NK-92 treated with Interleukin-12 subunit alpha and Interleukin-12 subunit beta, amount 100 ng/mL, for 24 hours (cell line): ENCODE measurements at places on chromosomes 2 and 18.

- no peak for DNase-seq
Measured at GRCh38 chr2:46695283-46695682, 215.9 kb downstream of the TMEM247 start.

DNA sequence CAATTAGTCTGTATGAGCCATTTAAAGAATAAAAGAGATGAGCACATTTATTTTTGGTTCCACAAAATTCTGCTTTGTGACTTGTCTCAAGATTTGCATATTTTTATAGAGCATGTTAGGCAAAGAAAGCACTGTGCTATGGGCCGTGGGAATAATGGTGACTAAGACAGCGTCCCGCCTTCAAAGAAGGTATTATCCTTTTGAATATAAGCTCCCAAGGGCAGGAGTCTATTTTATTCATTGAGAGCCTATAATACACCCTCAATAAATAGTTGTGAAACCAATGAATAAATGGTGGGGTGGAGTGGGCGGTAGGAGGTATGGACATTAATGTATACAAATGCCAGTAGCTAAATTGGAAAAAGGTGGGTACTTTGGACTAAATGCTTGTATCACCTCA lies 20.5 kb upstream of the TCF4 start:
- no peak for DNase-seq

- no peak for DNase-seq
Measured at GRCh38 chr2:119827866-119828507, 68.3 kb downstream of the PTPN4 start.

DNA sequence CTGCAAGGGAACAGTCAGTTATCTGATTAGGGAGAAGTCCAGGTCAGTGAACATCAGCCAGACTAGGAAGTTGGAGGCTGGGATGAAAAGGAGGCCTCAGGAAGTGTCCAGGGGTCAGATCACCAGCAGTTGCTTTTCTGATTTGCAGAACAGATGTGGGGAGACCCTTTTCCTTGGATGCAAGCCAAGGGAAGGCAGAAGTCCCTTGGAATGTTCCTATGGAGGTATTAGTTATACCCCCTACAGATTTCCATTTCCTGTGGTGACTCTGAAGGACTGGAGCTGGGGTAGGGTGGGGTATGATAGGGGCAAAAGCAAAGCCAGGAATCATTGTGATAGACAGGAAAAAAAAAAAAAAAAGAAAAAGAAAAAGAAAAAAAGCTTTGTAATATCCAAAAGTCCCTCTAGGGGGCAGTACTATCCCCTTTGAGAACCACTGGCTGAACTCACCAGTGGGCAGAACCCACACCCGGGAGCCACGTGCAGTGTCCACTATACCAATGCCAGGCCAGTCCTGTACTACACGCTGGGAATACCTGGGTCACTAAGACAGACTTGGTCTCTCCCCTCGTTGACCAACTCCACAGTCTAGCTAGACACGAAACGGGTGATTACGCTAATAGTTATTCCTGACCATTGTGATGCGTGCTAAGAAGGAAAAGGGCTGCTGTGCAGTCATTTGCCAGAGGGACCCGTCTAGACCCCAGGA lies 7.4 kb downstream of the DYSF start:
- DNase-seq = no peak

GRCh38 chr2:10140841-10141610 lies 18.5 kb downstream of the RRM2 start:
- no peak for DNase-seq

DNA sequence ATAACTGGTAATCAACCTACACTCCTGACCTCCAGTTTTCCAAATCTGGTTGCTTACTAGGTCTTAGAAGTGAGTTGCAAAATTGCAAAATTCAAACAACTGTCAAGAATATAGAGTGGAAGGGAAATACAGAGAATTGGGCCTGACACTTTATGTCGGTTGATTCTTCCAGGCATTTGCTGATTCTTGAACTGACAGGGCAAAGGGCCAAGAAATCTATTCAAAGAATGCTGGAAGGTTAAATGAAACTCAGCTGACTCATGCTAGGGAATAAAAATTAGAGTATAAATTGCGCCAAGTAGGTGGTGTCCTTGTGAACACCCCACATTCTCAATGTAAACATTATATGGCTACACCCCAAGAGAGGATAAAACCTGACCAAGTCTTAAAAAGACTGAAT lies 21.5 kb upstream of the ZSCAN30 start:
- no peak for DNase-seq

- DNase-seq = no peak
Measured at GRCh38 chr18:61031626-61032025, 301.6 kb upstream of the CDH20 start.

DNA sequence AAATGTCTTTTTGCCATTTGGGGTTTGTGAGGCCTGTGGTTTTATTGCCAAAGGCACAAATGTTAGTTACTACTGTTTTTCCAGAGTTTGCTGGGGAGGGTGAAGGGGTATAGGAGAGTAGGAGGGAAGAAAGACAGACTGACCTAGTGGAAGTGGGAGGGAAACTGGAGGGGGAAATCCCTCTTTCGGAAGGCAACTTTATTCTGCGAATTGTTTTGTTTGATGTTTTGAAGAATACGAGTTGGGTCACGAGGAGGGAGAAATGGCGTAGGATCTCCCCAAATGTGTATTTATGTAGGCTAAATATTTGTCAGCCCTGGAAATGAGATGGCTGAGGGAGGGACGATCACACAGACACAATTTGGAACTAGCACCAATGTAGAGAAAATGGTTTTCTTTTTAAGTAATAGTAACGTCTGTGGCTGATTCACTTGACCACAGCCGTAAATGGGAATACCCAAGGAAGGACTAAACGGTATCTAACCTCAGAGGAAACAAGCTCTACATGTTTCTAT lies 172.3 kb downstream of the ICOS start:
- no peak for DNase-seq

- no peak for DNase-seq
Measured at GRCh38 chr2:25701801-25702200, 28.4 kb upstream of the DTNB start.

DNA sequence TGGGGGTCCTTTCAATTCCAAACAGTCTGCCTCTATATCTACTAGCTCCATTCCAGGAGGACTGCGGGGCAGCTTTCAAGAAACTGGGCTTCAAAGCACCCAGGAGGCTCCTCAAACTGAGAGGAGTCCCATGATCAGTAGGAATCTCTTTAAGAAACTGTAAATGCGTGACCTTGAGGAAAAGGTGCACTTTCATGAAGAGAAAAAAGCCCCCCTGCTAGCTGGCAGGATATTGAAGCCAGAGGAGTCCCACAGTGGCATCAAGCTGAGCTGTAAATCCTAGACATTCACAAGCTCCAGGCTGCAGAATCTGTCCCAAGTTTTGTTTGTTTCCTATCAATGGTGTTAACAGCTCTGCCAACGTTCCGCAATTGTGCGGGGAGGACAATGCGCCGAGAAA lies 790.1 kb downstream of the SLC4A3 start:
- no peak for DNase-seq

- no peak for DNase-seq
Measured at GRCh38 chr2:27323596-27324285, 844 bp upstream of the MPV17 start.

- DNase-seq = no peak
Measured at GRCh38 chr2:43343573-43344304, 117.3 kb upstream of the ZFP36L2 start.

- no peak for DNase-seq
Measured at GRCh38 chr18:25701821-25702220, 349.9 kb upstream of the ZNF521 start.

DNA sequence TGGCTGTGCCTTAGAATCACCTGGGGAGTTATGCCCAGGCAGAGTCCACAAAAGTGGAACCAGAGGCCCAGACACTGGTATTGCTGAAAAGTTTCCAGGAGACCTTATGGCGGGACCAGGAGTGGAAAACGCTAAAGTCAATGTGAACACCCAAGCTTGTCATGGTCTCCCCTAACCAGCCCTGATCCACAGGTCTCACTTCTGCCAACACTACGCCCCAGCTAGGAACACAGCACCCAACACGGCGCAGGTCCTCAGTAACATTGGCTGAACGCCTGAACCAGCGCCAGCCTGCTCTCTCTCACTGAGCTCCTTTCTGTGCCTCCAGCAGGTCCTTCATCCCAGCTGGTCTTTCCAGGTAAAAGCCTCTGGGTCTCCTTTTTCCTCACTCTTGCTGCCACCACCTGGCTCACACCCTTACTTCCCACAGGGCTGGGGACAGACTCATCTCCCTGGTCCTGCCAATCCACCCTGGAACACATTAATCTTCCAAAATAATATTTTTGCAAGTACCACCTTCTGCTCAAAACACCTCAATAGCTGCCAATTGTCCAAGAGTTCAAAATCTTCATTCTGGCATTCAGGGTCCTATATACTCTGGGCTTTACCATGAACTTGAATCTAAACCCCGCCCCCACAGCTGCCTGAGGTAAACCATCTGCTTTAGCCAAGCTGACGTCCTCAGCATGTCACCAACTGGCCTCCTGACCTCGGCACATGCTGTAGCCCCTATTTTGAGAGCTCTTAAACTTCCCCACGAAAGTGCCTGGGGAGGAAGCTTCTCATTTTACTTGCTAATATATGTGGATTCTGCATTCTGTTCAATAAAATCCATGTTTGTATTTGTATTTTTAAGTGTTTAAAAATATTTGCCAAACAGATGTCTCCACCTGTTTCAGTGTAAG lies 34.6 kb downstream of the ADCY3 start:
- no peak for DNase-seq

DNA sequence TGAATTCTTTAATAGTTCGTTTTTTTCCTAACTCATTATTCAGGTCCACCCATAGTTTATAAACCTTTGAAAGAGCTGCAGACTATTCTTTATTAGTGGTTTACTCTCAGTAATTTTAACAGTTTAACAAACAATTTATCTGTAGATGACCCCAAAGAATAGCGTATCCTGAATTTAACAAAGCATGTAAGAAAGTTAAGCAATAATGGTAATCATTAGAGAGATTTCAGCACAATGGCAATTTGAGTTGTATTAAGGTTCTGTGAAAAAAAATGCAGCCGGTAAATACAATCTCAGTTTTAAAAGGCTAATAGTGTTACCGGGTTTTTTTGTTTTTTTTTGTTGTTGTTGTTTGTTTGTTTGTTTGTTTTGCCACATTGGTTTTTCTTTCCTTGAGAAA lies 40.3 kb downstream of the RBM45 start:
- no peak for DNase-seq

DNA sequence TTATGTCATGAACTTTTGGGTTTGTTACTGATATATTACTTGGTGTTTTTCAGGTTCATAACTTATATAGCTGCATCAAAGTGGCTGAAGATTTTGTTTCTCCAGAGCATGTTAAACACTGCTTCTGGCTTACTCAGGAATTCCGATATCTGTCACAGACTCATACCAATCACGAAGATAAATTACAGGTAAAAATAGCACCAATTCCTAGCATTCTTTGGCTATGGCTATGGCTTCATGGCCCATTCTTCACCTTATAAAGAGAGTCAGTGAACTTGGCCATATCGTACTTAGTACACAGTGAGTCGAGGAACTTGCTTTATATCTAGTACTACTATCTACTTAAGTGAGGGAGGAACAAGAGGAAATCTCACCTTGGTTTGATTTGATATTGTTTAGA lies 49.9 kb downstream of the KDM3A start:
- DNase-seq = no peak

DNA sequence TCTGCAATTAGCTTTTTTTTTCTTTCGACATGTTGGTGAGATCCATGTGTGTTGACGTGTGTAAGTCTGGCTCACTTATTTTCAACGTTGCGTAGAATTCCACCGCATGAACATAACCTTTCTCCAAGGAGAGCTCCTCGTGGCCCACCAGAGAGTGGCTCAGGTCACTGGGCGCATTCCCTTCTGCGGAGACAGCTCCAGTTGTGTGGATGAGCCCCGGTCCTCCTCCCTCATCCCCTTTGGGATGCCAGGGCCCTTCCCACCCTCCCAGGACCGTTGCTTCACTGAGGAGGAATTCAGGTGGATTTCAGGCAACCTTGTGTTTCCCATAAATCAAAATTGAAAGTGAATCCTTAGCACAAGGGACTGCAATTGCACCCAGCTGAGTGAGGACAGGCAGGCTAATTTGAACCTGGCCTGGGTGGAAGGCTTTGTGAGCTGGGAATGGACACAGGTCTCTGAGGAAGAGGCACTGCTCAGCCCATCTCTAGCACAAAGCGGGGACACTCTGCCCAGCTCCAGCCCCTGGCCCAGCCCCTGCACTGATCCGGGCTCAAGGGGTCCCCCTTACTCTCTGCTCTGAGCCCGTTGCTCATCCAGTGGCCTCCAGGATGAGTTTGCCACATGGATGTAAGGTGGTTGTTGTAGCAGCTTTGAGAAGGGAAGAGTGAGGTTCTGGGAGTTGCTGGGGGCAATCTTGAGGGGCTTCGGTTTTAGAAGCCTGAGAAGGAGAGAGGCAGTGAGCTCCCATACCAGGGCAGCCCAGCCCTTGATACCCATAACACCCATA lies 57.8 kb upstream of the HAAO start:
- no peak for DNase-seq
